Cerebellar nuclear complex (tissue), 1 donor: ENCODE measurements at places on chromosomes 16 and 17.

DNA sequence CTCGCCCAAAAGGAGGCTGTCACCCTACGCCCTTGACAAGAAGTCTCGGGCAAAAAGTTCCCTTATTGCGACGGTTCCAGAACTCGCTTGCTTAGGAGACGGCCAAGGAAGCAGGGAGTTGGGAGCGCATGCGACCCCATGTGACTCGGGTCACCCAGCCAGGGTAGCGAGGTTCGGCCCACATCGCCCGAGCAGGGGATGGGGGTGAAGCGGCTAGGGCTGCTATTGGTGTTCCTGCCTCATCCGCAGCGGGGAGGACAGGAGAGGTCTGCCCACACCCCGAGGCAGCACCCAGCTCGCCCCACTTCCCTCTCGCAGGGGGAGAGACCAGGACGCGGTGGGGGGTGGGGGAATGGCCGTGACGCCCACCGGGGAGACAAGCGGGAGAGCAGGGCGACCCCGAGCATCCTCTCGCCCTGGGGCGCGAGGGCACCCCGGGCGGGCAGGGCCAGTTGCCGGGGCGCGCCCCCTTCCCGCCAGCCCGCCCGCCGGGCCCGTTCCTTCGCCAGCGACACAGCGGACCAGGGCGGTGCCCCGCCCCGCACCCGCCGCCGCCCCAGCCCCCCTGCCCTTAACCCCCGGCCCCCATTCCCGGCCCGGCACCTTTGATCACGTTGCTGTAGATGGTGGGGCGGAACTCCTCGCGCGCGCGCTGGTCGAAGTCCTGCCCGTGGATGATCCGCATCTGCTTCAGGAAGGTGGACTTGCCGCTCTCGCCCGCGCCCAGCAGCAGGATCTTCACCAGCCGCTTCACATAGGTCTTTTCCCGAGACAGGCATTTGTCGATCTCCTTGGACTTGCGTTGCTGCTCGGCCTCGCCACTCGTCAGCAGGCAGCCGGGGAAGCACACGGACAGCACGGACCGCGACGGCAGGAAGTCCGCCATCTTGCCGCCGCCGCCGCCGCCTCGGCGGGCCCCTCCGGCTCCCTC is 567 bp downstream of the GNA13 start:
- DNase-seq, result peak; percentile 78

GRCh38 chr17:62790564-62790986 is 17.5 kb downstream of the MARCHF10 start:
- no peak for DNase-seq

DNA sequence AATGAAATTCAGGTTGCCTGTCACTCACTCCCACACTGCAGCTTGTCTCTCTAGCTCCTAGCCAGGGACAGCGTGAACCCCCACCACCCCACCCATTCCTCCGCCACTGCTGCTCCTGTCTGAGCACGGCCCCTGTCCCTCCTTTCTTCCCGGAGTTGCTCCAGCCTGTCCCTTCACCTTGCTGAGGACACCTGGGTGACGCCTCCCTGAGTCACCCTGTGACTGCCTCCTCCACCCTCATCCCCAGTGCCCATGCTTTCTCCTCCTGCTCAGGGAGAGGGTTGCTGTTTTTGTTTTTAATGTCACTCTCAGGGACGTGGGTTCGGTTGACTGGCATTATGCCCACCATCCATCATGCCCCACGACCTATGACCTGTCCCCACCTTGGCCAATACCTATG is 25.8 kb upstream of the NAT9 start:
- DNase-seq, result no peak

GRCh38 chr17:1108765-1109605 is 70.8 kb downstream of the ABR start:
- DNase-seq, result no peak

- DNase-seq, result no peak
Measured at GRCh38 chr17:81926451-81927151, 934 bp downstream of the MAFG start.

DNA sequence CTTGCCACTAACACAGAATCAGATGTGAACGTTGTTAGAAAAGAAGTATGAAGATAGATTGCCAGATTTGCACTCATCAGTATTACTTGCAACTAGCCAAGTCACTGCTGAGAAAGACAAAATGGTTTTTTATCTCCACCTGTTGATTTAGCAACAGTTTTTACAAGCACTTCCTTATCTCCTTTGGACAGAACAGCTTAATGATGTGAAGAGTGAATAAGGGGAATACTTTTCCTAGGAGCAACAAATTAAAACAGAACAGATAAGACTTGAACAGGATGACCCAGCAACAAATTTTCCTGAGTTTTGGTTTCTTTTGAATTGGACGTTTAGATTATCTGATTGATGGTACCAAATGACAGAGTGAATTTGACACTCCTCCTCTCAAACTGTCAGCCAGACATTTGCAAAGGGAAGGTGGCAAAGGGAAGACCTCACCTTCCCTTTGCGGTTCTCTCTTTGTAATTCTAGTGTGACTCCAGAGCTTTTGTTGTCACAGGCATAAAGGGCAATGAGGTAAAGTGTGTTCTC is 130.6 kb downstream of the NLK start:
- DNase-seq, result no peak

DNA sequence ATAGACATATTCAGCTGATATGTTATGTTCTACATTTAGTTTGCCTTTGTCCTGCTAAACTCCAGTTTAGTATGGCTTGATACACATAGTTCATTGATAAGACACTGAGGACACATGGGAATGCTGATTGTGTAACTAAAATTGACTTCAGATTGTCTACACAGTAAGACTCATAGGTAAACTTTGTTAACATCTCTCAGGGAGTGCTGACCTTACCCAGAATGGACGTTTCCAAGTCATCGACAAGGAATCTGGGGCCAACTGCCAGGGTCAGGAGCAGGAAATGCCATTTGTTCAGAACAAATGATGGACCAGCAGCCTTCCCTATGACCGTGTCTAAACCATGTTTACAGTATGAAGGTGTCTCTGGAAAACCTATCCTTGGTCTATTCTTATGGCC is 58.7 kb downstream of the DYNLRB2 start:
- no peak for DNase-seq

DNA sequence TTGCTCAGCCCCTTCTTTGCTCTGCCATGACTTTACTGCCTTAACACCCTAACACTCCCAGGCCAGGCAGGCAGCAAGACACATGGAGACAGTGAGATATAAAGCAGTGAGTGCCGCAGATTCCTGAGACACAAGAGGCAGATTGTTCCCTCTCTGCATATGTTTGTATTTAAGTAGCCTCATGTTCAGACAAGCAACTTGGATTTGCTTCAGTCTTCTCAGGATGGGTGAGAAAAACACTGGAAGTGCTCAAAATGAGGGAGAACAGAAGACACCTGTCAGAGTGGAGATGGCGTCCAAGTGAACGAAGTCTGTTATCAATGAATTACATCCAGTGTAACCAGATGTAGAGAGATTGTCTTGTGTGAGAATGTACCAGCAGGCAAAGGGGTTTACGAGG is 86.8 kb downstream of the CES1 start:
- DNase-seq, result no peak

GRCh38 chr17:12415031-12415430 is 250.7 kb upstream of the MYOCD start:
- DNase-seq, result no peak

GRCh38 chr17:65694601-65695000 is 133.2 kb upstream of the AXIN2 start:
- DNase-seq, result no peak

DNA sequence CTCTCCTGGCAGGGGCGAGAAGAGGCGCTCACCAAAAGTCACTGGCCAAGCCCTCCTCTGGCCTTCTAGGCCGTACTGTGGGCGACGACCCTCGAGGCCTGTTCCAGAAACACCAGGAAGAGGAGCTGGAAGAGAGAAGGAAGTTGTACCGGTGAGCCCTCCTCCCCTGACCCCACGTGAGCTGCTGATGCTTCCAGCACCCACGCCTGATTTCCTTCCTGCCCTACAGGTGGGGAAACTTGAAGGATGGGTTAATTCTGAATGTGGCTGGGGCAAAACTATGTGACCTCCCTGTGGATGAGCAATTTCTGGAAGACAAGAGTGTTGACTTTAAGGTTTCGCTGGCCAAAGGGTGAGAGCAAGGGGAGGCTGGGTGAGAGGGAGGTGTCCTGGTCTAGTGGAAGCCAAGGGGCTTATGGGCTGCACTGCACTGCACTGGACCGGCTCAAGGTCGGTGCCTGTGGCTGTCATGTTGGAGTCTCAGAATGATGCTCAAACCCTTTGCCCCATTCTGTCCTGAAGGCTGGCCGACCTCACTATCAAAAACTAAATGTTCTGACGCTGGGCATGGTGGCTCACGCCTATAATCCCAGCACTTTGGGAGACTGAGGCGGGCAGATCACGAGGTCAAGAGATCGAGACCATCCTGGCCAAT is 6.2 kb downstream of the C17orf100 start:
- DNase-seq, result no peak

DNA sequence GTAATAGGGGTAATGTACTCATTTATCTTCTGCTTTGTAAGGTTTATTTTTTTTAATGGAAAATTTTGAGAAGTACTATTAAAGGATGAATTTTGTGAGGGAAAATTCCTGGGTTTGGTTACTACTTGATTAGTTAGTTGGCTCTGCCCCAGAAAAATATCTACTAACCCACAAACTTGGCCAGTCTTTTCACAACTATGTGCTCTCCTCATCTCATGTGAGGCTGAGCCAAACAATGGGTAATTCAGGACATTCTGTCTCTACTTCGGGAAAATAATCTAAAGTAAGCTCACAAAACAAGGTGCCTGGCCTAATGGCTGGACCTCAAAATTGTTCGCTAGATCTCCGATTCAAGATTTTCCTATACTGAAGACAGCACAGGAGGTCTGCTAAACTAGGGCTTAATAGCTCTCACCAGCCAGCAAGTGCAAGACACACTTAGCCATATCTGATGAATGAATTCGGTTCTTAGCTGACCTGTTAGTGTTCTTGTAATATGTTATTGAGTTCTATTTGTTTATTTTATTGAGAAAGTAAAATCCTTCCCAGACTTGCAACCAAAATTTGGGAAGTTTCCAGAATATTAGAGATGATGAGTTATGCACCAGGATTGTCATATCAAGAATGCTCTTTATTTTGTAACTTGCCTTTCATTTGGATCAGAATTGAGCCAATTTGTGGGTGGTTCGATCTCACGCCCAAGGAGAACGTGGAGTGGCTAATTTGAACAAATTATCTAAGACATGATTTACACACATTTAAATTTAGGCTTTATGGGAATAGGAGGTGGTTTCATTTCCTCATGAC is 5.7 kb downstream of the KCNJ16 start:
- no peak for DNase-seq

- DNase-seq, result no peak
Measured at GRCh38 chr16:74046524-74046923, 250.1 kb upstream of the PSMD7 start.

GRCh38 chr17:1590029-1590746 is 27.6 kb upstream of the PITPNA start:
- DNase-seq, result no peak

DNA sequence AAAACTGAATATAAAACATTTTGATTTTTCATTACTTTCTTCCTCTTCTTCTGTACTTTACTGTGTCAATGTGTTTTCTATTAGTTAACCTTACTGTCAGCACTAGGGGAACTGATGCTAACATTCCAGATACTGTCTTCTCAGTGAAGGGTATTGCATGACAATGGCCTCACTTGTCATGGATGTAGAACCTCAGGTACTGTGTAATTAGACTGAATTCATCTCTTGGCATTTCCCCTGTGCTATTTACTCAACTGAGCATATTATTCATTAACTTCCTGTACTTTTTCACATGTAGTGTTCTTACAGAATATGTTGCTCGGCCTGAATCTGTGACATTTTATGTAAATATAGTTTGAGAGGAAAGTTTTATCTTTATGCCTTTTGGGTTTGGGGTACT is 237.0 kb downstream of the CA10 start:
- DNase-seq, result no peak

DNA sequence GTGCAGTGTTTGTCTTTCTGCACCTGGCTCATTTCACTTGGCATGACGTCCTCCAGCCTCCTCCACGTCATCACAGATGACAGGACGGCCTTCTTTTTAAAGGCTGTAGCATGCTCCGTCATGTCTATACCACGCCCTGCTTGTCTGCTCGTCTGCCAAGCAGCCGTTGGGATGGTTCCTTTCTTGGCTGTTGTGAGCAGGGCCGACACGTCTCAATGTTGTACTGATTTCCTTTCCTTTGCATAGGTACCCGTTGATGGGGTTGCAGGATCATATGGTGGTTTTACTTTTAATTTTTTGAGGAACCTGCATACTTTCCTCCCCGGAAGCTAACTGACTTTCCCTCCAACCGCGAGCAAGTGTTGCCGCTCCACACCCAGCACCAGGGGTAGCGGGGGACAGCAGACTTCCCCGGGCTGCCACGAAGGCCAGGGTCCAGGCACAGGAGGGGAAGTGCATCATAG is 212.2 kb upstream of the ZNF469 start:
- no peak for DNase-seq

GRCh38 chr17:71970312-71970711 is 150.5 kb upstream of the SOX9 start:
- DNase-seq, result no peak

DNA sequence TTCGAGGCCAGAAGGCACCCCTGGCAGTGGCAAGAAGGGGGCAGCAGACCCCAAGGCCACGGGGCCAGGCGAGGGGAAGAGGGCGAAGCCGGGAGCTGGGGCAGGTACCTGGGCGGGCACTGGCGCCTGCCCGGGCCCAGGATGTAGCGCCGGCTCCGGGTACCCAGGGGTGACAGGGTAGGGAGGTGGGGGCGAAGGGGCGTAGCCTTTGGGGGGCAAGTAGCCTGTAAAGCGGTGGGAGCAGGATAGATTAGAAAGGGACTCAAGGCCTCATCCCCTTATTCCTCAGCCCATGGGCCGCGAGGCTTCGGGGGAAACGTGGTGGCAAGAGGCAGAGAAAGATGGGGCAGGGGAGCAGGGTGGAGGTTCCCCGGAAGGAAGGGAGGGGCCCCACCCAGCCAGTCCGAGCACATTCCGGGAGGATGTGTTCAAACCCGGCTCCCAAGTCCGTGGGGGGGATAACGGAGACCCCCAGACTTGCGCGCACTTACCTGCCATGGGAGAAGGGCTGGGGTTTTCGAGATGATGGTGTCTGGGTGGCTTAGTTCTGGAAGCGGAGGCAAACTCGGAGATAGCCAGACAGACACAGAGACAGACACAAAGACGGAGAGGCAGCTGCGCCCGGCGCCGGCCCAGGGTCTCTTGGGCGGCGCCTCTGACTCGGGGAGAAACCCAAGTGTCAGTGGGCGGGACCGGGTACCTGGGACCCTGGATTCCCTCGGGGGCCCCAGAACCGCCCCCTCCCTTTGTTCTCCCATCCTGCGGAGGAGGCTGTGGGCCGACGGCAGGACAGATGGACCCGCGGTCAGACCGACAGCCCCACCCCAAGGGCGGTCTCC is 493 bp downstream of the PLSCR3 start:
- no peak for DNase-seq

- DNase-seq, result no peak
Measured at GRCh38 chr17:35708149-35708548, 23.3 kb upstream of the RASL10B start.

GRCh38 chr16:78655331-78656113 is 556.1 kb downstream of the WWOX start:
- DNase-seq, result no peak

DNA sequence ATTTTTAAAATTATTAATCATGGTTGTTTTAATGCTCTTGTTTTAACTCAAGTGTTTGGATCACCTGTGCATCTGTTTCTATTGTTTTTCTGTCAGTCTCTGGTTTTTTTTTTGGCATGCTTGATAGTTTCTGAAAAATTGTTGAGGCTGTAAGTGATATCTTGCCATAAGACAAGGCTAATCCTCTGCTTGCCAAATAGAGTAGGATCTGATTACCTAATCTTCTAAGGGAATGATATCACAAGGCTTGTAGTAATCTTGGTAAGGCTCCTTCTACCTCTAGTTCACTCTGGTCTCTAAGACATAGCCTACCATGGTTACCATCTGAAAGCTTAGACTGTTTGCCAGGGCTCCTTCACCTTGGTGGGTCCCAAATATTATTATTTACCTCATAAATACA is 81.0 kb downstream of the ATF7IP2 start:
- DNase-seq, result no peak
